ENCODE measurements at places on chromosomes 11 and 22.

DNA sequence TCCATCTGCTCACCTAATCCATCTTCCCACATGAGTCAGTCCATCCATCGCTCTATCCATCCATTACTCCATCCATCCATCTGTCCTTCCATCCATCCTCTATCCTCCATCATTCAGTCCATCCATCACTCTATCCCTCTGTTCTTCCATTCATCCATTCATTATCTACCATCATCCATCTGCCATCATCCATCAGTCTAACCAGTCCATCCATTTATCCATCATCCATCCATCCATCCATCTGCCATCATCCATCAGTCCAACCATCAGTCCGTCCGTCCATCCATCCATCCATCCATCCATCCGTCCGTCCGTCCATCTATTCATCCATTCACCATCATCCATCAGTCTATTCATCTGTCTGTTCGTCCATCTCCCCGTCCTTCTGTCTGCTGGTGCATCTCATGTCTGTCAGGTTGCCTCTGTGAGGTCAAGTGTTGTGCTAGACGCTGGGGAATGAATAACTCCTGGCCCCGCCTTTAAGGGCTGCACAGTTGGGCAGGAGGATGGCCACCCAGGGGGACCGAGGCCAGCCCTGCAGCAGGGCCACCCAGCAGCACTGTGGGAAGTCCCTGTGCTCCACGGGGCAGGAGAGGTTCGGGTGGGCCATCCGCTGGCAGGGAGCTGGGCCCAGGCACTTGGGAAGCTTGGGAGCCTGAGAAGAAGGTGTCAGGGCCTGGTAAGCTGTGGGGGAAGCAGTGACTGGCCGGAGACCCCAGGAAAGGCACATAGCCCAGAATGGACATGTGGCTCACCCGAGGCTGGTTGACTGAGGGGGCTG, 137.1 kb downstream of the CTTN start:
- DNase-seq, result no peak

GRCh38 chr11:9251311-9251710, 13.8 kb downstream of the DENND5A start:
- DNase-seq, result peak; percentile 11

DNA sequence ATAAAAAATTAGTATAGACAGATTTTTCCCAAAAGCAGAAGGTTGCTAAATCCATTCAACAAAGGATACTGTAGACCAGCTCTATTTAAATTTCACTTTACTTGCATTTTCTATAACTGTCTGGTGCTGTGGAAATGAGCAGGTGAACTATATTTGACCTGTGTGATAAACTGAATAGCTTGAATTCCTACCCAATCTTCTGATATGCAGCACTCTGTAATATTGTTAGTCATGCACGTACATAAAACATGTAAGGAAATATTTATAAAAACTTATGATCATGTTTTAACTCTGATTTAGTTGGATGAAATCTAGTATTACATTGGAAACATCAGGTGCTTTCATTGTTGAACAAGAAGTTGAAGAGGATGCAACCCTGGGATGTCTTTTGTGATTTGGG, 213.6 kb downstream of the DBX1 start:
- DNase-seq, result no peak

DNA sequence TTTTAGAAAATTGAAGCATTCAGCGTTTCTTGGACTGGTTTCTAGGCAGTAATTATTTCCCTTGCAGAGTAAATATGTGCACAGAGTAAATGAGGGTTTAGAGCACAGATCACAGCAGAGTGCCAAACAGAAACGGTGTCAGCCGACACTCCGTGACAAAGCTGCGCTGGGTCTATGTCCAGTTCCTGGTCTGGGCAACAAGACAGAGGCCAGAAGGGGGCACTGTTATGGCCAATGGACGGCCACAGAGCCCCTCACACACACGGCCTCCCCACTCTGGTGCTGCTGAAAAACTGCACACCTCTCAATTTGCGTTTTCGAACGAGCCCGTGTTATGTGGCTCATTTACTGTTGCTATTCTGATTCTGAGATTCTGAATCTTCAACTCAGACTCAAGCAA, 180.7 kb downstream of the MPPED1 start:
- no peak for DNase-seq

DNA sequence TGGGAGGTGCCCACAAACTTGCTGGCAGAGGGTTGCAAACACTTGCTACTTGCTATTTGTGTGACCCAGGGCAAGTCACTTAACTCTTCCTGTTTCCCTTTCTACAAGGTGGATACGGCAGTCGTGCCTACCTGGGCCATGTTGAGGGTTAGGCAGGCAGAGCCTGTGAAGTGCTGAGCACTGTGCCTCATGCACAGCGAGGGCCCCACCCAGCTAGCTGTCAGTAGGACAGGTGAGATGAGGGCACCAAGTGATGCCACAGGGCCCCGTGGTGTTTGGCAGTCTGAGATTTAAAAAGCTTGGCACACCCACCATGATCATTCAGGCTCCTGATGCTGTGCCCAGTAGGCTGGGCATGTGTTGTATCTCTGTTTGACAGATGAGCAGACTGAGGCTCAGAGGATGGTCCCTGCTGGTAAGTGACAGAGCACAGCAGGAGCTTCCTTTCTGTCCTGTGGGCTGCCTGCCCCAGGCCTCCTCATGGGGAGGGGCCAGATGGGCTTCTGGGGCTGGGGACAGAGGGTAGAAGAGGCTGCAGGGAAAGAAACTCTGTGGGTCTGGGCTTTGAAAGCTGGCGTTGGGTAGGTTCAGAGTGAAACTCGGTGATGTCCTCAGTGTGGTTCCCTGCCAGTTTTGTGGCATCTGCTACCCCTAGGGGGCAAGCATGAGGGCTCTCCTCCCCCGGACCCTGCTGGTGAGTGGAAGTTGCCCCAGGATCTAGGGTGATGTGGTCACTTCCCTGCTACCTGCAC, 59.3 kb downstream of the TSPAN18 start:
- no peak for DNase-seq

Data from CD4-positive, alpha-beta T cell treated with Interferon alpha-2 for 1 hour (primary cell).